CD4-positive, alpha-beta T cell treated with Interleukin-6 at 100 ng/mL for 8 hours (primary cell): ENCODE measurements at places on chromosomes 11 and 22.

DNA sequence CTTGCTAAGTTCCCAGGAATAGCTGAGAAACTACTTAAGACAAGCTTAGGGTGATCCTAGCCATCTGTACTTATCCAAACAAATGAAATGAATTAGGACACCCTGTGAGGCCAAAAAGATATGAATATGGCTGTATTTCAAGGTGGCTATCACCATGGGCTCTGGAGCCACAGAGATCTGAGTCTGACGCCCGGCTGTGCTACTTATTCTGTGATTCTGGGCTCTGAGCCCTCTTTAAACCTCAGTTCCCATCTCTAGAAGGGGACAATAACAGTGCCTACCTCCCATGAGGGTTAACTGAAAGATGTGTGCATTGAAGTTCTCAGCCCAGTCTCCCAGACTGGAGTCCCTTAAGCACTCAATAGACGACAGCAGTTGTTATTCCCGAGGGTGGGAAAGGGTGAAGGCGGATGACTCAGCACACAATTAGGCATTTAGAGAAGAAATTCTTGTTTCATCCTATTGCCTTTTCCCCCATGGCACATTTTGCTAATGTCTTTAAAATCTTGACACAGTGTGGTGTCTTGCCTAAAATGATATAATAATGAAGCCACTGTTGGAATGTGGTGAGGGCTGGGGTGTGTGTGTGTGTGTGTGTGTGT lies 132.5 kb downstream of the ADAMTS15 start:
- no peak for DNase-seq

- no peak for DNase-seq
Measured at GRCh38 chr11:62926680-62927455, 5.7 kb upstream of the CHRM1 start.

DNA sequence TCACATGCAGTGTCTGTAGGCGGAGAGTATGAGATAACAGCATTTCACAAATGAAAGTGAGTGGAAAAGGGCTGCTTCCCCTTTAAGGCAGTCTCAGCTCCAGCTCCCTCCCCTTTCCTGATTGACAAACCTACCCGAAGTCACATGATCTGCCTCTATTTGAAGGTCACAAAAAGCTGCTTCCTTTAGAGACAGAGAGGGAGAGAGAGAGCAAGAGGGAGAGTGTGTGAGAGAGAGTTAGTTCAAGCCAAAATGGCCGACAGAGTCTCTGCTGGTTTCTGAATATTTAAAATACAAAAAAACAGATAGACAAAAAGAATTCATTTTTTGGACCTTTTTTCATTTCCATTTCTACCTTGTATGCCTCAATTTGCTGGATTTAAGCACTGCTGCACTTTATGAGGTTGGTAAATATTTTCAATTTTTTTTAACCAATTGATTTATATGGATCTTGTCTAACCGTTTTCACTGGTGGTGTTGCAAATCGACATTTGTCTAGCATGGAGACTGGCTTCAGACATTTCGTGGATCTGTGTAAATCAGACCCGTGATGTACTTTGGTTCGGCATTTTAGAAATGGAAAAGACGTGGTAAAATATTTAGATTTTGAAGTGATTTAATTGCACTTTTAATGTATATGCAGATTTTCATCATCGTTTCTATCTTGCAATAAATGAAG lies at the start of gene TNRC6B:
Gene TNRC6B, plus strand, starts transcription at position 188 of the 679 bp plus-strand sequence. Its CDS starts 211 bp downstream, at position 399.
- DNase-seq = peak; percentile 92

DNA sequence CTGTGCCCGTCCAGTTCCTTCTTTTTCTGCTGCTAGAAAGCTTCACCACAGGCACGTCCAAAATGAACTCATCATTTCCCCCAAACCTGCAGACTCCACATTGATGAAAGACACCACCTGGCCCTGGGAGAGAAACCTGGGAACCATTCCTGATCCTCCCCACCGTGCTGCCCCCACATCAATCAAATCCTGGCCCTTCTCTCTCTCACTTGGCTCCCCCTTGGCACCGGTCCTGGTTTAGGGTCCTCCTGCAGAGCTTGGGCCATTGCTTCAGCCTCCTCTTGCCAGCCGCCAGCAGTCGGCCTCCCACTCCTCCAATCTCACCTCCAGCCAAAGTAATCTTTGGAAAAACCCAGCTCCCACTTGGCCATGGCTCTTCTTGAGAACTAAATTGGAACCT lies 38.5 kb downstream of the RIBC2 start:
- DNase-seq = no peak

DNA sequence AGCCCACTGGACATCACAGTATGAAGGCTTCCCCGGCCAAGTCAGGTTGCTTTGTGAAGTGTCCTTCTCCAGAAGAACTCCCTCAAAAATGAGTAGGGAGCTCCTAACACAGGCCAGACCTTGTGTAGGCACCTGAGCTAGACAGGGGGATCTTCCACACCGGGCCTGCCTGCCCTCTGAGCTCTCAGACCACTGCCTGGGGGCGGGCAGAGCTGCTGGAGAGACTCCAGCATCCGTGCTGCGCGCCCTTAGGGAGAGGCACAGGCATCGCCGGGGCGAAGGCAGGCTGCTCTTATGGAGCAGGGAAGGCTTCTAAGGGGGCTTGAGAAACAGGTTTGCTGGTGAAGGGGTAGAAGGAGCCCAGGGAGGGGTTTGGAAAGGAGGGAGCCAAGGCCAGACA lies 4.4 kb downstream of the KCNJ5 start:
- no peak for DNase-seq

DNA sequence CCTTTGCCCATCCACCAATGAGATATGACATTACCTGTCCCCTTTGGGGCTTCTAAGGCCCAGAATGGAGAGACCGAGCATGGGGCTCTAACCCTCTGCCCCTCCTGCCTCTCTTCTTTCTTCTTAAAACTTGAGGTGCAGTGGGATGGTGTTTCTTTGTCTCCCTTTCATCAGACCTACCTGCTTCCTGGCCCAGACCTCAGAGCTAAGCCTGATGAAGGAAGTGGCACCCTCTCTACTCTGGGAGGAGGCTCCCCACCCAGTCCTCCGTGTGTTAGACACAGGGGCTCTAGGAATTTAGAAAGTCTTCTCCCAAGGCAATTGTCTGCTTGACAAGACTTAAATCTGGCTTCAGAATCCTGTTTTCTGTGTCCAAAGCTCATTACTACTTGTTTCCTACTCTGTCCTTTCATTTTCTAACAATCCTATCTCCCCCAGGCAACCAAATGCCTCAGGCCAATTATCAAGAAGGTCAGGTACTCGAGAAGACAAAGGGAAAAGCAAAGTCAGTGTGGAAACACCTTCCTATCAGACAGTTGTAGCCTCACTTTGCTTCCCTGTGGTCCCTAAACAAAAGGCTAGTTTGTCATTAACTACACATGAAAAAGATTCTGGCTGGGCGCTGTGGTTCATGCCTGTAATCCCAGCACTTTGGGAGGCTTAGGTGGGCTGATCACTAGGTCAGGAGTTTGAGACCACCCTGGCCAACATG lies 20.3 kb upstream of the PARVA start:
- peak; percentile 42 for DNase-seq

DNA sequence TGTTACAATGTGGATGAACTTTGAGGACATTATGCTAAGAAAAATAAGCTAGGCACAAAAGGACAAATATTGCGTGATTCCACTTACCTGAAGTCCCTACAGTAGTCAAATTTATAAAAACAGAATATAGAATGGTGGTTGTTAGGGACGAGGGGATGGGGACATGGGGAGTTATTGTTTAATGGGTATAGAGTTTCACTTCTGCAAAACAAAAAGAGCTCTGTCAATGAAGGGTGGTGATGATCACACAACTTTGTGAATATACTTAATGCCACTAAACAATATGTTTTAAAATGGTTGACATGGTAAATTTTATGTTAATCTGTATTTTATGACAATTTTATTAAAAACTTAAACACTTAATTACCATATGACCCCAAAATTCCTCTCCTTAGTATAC lies 26.1 kb downstream of the INTS4 start:
- no peak for DNase-seq

DNA sequence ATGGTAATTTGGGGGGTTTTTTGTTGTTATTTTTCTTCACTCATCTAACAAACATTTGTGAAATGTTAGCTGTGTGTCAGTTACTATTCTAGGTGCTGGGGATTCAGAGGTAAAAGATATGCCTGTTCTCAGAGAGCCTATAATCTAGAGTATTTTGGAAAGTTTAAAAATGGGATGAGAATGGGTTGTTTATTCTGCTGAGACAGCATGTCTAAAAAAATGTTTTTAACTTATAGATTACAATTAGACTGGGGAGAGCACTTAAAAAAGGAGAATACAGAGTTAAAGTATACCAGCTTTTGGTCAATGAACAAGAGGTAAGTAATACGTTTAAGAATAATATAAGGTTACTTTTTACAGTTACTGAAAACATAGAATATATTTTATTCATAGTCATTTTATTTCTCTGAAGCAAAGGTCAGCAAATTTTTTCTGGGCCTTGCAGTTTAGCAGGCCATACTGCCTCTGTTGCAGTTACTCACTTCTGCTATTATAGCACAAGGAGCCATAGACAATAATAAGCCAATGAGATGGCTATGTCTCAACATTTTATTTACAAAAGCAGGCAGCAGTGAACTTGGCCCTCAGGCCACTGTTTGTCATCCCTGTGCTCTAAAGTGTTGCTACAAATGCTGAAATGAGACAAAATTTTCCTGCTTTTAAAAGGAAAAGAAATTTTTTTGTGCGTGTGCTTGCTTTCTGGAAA lies 60.0 kb downstream of the DKK3 start:
- no peak for DNase-seq

DNA sequence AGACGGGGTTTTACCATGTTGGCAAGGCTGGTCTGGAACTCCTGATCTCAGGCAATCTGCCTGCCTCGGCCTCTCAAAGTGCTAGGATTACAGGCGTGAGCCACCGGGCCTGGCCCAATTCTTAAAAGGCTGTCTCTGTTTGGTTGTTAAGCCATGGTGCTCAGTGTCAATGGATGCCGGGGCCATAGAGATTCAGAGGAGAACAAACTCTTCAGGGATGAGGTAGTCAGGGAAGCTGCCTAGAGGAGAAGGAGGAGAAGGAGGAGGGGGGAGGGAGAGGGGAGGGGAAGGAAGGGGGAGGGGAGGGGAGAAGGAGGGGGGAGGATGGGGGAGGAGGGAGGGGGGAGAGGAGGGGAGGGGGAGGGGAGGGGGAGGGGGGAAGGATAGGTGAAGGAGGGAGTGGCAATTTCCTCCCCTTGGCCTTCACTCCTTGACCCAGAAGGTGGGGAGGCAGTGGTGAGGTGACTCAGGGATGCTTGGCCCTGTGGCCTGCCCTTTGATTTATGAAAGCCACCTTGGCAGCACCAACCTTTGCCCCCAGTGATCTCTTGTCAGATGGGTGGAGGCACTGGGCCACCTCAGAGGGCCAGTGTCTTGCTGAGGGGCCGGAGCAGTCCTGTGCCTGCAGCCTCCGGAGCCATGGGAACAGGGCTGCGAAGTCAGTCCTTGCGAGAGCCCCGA lies at the start of gene C11orf86:
Gene C11orf86, plus strand, starts transcription at position 581 of the 681 bp plus-strand sequence. Its CDS starts 59 bp downstream, at position 640.
- DNase-seq = no peak

GRCh38 chr11:119056421-119056999 lies 495 bp downstream of the HYOU1 start:
- DNase-seq = peak; percentile 18

DNA sequence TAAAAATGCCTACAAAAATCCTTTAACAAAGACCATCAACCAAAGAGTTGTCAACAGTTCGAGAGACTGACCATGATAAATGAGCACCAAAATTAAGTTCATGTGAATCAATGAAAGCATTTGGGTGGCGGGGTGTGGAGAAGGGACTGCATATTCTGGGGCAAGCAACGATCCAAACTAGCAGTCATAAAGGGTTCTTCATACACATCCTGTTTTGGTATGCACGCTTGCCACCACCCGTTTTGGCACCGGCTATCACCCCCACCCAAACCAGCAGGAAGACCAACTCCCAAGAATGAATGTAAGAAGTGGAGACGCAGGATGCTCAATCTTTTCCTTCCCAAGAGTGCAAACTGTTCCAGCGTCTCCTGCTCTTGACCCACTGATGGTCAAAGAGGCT lies 80.8 kb downstream of the SGSM3 start:
- peak; percentile 42 for DNase-seq

- no peak for DNase-seq
Measured at GRCh38 chr11:108218912-108219783, 3.3 kb downstream of the NPAT start.

GRCh38 chr22:44080936-44081861 lies 57.1 kb downstream of the PARVB start:
- peak; percentile 64 for DNase-seq

DNA sequence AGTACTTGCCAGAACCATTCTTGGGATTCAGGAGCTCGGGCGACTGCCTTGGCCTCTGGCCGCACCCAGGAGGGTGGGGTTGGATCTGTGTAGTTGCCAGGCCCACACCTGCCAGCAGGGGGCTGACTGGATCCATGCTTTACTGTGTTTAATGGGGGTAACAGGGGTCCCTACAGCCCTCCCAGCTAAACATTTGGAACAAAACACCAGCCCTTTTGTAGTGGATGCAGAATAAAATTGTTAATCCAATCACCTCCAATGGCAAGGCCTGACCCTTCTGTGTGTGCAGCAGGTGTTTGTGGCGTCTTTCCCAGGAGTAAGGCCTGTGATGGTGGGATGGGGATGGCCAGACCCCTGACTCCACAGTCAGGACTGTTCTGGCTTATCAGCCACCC lies 22.5 kb downstream of the SUN2 start:
- peak; percentile 47 for DNase-seq

DNA sequence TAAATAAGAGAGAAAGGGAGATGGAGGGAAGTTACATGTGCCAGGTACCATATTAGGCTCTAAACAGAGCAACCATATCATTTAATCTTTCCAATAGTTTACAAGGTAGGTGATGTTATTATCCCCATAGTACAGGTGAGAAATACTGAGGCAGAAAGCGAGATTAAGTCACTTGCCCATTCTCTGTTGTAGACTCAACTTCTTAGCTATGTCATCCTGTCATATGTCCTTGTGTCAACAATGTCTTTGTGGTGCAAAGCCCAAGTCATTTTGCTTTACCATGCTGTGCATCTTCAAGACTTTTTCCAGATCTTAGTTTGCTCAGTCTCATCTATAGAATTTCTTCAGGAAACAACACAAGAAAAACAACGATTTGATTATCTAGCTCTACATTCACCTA lies 205.0 kb upstream of the E2F8 start:
- no peak for DNase-seq

DNA sequence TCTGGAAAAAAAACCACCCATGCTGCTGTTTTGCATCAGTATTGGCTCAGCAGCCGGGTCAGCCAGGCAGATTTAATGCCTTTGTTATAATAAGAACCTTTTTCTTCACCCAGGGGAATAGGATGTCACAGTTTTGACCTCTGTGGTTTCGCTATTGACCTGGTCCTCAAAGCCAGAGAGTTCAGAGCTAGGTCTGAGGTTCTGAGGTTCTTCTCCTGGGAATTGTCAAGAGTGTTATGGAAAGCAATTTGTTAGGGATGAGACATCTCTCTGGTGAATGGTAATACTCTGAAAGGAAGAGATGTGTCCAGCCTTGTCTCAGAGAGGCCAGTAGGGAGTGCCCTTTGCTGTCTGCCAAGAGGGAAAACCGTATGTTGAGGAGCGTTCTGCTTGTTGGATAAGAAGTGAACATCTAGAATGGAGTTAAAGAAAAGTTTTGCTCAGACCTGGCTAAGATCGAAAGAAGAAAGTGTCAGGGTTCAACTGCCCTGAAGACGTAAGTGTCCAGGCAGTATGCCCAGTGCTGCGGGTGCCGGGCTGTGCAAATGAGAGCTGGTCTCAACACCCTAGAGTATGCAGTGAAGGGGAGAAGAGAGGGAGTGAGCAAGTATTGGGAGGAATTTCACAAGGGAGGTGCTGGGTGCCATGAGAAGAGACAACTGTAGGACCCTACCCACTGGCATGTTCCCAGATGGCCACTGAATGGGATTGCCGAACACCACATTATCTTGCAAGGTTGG lies 150.9 kb upstream of the TTC12 start:
- DNase-seq = no peak

GRCh38 chr11:117859488-117860112 lies 16.9 kb downstream of the FXYD6 start:
- DNase-seq = no peak
